ENCODE measurements at places on chromosomes 5 and 9.

GRCh38 chr5:64796301-64796700 lies 27.6 kb downstream of the CWC27 start:
- DNase-seq: no peak

DNA sequence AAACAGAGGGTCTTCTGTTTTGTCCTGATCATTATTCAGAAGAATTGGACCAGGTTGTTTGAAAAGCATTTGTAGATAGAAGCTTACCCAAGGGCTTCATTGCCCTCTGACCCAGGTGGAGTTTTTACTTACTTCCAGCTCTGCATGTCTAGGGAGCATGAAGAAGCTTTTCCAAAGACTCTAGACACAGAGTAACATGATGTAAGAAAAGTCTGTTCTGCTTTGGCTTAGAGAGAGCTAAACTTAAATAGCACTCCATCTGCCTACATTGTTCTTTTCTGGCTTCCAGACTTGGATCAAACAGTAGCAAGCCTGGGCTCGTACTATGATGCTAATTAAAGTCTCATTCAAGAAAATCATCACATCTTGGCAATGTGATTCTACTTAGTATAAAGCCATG lies 112.1 kb downstream of the SNCAIP start:
- DNase-seq: no peak

DNA sequence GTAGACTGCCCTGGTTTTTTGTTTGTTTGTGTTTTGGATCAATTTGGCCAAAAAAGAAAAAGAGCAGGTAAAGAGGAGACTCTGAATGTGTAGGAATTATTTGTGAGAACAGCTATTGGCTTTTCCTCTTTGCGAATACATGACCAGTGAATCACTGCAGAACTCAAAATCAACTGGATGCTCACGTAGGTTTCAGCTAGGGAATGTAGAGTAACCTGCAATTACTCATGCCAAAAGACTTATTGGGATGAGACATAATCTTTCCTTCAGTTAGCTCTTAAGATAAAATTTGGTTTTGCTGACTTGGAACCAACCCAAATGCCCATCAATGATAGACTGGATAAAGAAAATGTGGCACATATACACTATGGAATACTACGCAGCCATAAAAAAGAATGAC lies 348.0 kb downstream of the NPR3 start:
- DNase-seq: no peak

GRCh38 chr9:35813434-35814105 lies 1.3 kb downstream of the HINT2 start:
- DNase-seq: no peak

DNA sequence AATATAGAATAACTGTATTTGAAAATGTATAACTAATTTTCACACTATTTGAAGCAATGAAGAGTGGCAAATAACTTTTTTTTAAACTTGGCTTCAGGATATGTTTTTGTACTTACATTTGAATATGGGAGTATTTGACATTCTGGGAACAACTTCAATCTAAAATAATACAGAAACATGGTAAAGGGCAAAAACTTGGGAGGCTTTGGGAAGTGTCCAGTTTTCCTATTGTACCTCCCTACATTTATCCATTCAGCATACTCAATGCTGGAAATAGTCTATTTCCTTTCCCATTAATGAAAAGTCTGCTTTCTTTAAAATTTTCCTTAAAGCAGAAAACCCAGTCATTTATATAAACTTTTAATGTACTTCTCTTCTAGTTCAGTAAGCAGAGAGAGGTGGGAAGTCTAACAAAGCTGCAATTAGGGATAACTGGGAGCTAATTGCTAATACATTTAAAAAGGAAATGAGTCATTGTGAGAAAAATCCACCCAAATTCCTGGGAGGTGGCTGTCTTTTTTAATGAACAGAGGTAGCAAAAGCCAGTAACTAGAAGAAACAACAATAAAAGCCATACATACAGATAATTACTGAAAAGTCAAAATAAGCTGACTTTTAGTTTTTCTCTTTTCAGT lies 128.8 kb downstream of the FBN2 start:
- no peak for DNase-seq

DNA sequence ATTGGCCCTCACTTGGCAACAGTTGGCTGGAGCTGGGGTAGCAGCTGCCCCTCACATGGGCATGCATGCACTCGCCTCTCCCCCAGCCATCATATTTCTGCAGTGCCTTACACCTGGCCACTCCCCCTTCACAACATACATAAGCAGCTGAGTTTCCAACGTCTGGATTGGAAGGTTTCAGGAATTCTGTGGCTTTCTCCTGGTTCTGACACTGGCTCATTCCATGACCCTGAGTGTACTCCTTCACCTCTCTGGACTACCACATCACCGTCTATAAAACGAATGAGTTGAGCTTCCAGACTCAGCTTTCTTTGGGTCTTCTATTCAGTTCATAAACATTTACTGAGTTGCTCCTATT lies 84.3 kb downstream of the GALNT10 start:
- DNase-seq: peak; percentile 45

DNA sequence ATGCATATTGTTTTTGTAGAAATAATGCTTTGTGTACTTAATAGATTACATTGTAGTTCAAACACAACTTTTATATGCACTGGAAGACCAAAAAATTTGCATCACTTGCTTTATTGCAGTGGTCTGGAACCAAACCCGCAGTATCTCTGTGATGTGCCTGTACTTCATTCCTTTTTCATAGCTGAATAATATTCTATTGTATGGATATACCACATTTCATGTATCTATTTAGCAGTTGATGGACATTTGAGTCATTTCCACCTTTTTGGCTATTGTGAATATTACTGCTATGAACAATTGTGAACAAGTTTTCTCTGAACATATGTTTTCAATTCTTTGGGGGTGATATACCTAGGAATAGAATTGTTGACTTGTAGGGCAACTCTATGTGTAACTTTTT lies 40.1 kb downstream of the ITGA1 start:
- DNase-seq: no peak

GRCh38 chr5:13536933-13537332 lies 407.6 kb downstream of the DNAH5 start:
- DNase-seq: no peak

DNA sequence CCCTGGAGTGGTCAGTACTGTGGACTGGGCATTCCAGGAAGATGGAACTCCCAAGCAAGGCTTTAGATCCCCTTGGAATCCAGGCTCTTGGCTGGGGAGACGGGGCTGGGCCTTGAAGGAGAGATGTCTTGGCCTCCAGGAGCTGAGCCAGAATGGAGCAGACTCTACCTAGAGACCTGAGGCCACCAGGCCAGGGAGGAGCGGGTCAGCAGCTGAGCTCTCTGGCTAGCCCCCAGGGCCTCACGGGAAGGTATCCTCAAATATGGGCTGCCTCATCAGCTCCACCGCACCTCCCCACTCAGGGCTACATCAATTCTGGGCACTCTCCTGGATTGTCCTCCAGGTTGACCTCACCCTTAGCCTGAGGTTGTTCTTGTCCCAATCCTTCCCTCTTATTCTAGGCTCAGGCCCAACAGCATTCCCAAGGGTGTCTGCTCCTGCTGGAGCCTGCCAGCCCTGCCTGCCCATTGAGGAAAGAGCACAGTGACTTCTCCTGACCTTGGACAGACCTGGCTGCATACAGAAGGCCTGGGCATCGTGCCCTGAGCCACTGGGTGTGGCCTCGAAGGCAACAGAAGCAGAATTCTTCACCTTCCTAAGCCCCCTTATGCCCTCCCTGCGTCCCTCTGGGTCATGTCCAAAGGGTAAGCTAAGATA lies 3.0 kb upstream of the PDLIM4 start:
- no peak for DNase-seq

- DNase-seq: no peak
These were observed 18.5 kb downstream of the POU4F3 start for GRCh38 chr5:146357126-146357525.

DNA sequence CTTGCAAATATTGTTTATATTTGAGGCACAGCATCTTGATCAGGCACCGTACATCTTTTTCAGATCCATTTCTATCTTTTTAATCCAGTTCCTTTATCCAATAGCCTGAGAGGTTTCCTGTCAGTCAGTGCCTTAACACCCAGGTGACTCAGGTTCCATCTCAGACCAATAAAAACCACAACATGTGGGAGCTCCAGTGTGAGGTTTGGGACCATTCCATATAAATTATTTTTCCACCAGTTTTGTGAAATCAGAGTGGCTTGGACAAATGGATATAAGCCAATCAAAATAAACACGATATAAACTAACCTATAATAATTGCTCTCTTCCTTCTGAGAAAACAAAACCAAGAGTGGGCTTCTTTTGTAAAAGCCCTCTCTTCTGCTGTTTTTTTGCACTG lies 351.3 kb downstream of the NTRK2 start:
- no peak for DNase-seq

GRCh38 chr5:134111741-134112647 lies 2.5 kb upstream of the TCF7 start:
- no peak for DNase-seq

GRCh38 chr5:27462936-27463335 lies 424.6 kb upstream of the CDH9 start:
- DNase-seq: no peak

- no peak for DNase-seq
These were observed 19.6 kb downstream of the CLPTM1L start for GRCh38 chr5:1325191-1325741.

- DNase-seq: no peak
These were observed 266.2 kb upstream of the ADAMTSL1 start for GRCh38 chr9:18207735-18208134.

GRCh38 chr5:124337996-124338395 lies 408.4 kb downstream of the ZNF608 start:
- no peak for DNase-seq

DNA sequence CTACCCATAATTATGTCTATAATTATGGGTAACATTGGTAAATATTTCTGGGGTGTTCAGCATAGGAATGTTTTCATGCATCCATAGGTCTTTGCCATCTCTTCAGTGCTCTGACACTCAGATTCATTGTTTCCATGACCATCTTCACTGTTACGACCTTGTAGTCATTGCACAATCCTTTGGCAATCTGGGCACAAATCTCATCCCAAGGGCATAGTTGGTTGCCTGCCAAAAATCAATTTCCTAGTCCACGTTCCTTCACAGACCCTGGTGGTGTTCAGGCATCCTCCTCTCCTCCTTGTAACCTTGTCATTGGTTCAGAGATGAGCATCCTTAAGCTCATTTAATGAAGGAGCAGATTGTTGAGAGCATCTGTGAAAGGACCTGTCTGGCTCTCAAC lies 1400.7 kb downstream of the CDH12 start:
- DNase-seq: no peak

DNA sequence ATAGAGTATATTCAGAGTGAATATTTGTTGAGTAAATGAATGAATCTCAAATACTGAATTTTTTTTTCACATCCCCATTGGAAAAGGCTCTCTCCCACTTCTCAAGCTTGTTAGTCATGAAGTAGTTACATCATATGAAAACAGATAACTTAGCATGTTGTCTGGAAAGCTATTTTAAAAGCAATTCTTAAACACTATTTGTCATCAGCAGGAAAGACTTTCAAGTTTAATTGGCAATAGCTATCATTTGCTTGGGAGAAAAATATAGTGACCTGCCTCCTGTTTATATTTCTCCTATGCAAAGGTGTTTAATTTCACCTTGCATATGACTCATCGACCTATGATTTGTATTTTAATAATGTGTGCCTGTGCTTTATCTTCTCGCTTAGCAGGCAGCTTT lies 499.8 kb upstream of the GRIA1 start:
- no peak for DNase-seq

GRCh38 chr5:151249281-151249680 lies 3.7 kb upstream of the GM2A start:
- DNase-seq: no peak

DNA sequence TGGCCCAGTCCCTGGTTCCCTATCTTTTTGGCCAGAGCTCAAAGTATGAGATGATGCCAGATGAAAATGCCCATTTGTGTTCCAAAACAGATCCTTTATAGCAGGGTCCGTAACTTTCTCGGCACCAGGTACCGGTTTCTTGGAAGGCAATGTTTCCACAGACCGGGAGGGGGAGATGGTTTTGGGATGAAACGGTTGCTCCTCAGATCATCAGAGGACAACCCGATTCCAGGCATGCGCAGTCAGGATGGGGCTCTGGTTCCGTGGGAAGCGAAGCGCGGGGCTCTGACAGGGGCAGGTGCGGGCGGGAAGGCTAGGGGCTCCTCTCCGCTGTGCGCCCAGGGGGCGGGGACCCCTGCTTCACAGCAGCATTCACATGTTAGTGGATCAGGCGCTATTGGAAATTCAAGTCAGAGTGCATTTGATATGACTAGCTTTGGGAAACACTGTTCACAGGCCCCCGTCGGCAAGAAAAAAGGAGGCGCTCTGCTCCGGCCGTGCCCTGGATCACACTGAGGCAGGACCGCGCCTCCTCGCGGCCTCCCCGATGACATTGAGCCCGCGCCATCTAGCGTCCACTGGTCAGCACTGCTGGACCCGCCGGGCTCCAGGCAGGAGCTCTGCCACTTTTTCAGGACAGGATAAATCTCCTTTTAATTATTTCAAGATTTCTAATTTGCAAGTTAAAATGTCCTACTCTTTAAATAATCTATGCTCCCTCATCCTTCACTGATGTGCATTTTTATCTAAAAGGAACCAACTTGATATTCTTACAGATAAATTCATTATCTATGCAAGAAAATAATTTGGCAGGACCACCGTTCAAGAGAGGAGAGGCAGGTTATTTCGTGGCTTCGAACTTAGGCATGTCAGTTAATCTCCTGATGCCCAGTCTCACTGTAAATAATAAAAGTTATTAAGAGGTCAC lies 190.0 kb downstream of the FANCC start:
- peak; percentile 70 for DNase-seq

DNA sequence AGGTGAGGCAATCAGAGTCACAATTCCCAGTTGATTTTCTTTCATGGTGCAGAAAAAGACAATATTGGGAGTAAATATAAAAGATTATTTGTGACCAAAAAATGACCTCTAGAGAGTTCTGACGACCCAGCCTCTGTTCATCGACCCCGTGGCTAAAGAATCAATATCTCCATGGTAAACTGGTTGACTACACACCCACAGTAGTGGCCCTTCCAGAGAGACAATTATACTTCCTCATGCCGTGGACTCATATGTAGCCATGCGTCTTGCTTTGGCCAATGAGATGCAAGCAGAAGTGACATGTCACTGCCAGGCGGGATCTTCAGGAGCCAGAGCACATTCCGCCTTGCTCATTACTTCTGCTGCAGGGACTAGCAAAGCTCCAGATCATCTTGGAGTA lies 163.3 kb upstream of the RAD23B start:
- DNase-seq: no peak

GRCh38 chr5:139383275-139383992 lies at the start of gene SLC23A1:
Gene SLC23A1, minus strand, starts transcription at chr5:139383297. Its CDS starts 44 bp downstream, at chr5:139383253.
- no peak for DNase-seq

DNA sequence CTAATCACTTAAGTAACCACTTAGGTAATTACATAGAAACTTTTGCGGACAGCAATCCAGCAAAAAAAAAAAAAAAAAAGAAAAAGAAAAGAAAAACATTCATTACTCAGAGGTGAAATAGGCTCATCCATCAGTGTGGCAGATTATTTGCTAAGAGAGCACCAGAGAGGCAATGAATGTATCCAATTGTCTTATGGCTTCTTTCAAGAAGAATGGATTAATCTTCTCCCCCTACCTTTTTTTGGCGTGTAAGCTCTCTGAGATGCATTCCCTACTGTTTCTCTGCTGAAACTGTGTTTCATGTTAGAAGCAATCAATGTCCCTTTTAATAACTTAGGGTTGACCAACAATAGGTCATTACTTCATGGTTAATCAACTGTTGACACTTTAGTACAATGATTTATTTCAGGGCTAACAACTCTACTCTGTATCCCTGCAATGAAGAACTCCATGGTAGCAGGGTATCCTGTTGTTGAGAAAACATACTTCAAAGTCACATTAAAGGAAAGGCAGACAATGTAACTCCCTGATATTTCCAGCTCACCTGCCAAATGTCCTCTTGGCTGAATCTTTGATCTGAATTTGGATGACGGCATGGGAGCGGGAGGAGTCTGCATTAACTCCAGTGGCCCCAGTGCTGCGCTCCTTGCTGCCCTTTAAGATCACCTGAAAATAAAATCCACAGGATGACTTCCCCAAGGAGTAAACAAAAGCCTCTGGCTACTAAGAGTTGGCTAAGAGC lies 57.6 kb downstream of the KIF24 start:
- DNase-seq: no peak
